Dermis blood vessel endothelial cell (primary cell): ENCODE measurements at places on chromosomes 1 and 21. TPM values are rescaled to one million over a fixed set of nuclear protein-coding genes. Genes with fewer than 3 reads are reported as not detected.

DNA sequence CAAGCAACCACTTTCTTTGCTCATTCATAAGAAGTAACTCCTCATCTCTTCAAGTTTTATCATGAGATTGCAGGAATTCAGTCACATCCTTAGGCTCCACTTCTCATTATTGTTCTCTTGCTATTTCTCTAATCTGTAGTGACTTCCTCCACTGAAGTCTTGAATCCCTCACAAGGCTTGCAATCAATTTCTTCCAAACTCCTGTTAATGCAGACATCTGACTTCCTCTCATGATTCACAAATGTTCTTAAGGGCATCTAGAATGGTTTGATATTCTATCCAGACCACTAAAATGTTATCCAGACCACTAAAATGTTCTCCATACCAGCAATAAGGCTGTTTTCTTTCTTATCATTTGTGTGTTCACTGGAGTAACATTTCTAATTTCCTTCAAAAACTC lies 528.1 kb downstream of the DPYD start:
- DNase-seq = peak; percentile 54

- DNase-seq = no peak
Measured at GRCh38 chr1:151072224-151072623, 1.7 kb downstream of the GABPB2 start.

DNA sequence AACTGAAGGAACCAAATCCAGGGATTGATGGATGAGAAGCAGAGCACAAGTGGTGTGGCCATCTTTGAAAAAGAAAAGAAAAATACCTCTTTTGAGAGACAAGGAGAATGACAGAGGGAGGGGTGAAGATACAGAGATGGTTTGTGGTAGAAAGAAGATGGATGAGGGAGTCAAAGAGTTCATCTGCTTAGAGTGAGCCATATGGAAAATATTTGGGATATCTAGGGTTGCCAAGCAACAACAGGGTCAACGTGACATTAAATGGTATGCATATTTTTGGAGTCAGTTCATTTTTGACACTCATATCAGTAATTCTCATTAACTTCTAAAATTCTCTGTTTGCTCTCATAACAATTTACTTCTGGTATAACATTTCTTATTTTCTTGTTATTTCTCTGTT lies 50.7 kb downstream of the MACF1 start:
- DNase-seq = no peak

Gene C1orf226
- total RNA-seq = 0.34 and 1.1 TPM in 2 replicates
